ENCODE measurements at places on chromosomes 4 and X.

DNA sequence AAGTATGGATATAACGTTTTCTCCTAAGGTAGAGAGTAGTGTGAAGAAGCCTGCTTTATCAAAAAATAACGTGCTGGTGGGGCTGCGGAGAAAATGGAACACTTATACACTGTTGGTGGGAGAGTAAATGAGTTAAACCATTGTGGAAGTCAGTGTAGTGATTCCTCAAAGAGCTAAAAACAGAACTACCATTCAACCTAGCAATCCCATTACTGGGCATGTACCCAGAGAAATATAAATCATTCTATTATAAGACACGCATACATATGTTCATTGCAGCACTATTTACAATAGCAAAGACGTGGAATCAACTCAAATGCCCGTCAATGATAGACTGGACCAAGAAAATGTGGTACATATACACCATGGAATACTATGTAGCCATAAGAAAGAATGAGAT is 196.4 kb downstream of the DMD start:
- DNase-seq: no peak

- DNase-seq: no peak
Observed at GRCh38 chrX:16418650-16419049, 231.3 kb upstream of the S100G start.

DNA sequence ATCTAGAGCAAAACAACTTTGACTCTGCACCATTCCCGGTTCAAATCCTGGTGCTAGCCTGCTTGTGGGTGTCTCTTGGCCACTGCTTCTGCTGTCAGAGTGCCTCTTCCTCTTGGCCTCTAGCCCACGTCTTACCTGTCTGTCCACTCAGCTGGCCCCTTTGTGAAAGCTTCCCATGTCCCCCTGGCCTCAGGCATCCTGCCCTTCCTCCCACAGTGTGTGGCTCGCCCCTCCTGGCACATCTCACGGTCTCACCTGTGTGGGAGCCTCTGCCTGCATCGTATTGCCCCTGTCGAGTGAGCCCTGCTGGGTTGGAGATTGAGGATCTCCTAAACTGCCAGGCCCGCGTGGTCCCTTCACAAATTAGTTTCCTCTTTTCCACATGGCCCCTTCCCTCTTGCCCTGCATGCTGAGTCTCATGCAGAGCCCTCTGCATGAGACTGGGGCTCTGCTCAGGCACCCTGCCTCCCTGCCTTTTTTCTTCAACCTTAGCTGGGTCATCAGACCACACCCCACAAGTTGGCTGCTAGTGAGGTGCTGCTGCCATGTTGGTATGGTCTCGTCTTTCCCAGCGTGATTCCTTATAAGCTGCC is 53.7 kb upstream of the TADA2B start:
- no peak for DNase-seq

DNA sequence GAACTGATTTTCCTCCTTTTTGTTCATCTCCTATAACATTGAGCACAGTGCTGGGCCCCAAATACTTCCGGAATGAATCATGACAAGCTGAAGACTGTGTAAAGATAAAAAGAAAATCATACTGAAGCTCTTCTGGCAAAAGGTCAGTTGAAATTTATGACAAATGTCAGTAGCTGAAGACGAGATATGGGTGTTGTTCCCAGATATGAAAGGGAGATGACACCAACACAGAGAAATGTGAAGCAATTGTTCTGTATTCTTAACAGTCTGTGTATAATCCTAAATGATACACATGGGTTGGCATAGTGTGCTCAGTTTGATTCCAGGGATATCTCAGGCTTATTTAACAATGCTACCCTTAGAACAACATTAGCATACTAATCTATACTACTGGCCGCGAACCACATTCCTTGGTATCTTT is 170.5 kb upstream of the PITX2 start:
- DNase-seq: no peak

DNA sequence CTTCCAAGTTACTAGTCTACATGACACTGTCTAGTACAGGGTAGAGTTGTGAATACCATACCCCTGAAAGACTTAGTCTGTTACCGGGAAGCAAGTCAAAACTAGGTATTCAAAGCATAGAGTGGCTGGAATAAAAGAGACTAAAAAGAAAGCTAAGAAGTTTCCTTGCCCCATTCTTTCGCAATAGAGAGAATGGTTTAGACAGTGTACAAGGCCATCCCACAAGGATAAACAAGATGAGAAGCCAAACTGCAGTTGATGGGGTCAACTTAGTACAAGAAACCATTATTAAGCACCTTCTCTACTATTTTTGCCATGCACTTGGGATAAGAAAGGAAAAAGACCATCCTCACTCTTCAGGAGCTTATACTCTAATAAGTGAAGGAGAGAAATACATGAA is 30.3 kb downstream of the AMMECR1 start:
- DNase-seq: no peak

DNA sequence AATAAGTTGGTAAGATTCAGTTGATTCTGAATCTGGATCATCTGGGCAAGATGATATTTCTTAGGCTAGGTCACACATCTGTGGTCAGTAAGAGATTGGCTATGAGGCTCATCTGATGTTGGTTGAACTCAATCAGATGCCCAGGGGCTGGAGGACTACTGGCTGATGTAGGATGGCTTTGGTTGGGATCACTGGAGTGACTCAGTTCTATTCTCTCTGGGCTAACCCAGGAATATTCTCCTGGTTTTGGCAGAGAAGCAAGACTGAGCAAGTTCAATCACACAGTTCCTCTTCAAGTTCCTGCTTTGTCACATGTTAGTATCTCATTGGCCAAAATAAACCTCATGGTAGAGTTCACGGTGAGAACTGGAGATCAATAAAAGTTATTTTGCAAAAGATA is 902.3 kb upstream of the SLIT2 start:
- DNase-seq: no peak

DNA sequence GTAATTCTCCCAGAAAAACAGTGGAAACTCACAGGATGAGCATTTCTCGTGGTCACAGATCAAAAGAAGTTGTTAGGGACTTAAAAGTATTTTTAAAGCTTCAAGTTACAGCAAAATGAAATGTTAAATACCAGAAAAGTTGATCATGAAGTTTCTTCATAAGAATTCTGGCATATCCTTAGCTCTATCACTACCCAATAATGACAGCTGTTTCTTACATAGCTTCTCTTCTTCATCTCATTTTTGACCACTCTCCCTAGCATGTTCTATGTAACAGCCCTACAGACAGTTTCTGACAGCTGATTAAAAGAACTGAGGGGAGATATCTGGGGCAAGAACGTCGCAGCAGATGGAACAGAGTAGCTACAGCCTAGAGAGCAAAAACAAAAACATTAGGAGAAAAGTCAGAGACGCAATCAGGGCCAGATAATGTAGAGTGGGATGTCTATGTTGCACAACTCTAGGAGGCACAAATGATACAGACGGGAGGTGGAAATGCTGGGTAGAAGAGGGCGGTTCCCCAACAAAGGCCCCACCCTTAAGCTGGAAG is 108.7 kb downstream of the CORIN start:
- DNase-seq: no peak

DNA sequence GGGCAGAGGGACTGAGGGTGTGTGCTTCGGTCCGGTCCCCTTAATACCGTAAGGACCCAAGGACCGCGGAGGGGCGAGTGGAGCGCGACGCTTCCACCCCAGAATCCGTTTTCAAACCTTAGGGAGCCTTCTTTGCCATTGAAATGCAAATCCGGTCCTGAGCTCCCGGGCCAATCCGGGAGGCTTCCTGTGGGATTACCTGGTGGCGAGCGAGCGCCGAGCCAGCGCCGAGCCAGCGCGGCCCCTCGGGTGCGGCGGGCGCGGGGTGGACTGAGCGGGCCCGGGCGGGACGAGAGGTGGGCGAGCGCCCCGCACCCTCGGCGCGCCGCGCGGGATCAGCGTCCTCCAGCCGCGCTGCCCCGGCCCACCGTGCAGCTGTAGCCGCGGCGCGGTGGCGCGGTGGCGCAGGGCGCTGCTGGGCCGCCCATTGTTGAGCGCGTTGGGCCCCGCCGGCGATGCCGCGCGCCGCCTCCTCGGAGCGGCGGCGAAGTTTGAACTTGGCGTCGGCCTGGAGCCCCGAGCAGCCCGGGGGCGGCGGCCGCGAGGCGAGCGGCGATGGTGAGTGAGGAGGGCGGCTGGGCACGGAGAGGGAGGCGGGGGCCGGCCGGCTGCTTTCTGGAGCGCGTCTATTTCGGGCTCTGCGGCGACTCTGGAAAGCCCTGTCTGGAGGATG is 208.7 kb downstream of the SOWAHB start:
- no peak for DNase-seq

GRCh38 chrX:45714866-45715265 is 514.2 kb upstream of the DIPK2B start:
- no peak for DNase-seq

All from SW 1271 (cell line).